ENCODE measurements at places on chromosomes 4 and X.

GRCh38 chrX:129769467-129770154 lies 10.1 kb upstream of the SASH3 start:
- DNase-seq, result peak; percentile 60

GRCh38 chr4:1540601-1541375 lies 134.5 kb upstream of the NKX1-1 start:
- DNase-seq, result no peak

GRCh38 chrX:107574711-107575110 lies 53.6 kb upstream of the PRPS1 start:
- no peak for DNase-seq

DNA sequence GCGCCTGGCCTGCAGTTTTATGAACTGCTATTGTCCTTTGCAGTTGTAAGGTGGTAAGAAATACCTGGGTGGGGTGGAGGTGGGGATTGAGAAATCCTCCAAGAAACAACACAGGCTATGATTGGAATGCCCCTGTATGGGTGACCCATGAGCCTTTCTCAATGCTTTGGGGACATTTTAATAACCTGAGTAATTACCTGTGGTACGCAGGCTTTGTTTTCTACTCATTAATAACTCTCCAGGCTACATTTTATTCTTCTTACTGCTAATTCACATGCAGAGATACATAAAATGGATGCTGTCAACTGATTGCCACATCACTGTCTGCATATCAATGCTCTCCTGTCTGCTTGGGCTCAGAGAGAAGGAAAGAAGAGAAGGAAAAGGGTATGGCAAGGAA lies 41.8 kb downstream of the PHEX start:
- DNase-seq, result no peak

DNA sequence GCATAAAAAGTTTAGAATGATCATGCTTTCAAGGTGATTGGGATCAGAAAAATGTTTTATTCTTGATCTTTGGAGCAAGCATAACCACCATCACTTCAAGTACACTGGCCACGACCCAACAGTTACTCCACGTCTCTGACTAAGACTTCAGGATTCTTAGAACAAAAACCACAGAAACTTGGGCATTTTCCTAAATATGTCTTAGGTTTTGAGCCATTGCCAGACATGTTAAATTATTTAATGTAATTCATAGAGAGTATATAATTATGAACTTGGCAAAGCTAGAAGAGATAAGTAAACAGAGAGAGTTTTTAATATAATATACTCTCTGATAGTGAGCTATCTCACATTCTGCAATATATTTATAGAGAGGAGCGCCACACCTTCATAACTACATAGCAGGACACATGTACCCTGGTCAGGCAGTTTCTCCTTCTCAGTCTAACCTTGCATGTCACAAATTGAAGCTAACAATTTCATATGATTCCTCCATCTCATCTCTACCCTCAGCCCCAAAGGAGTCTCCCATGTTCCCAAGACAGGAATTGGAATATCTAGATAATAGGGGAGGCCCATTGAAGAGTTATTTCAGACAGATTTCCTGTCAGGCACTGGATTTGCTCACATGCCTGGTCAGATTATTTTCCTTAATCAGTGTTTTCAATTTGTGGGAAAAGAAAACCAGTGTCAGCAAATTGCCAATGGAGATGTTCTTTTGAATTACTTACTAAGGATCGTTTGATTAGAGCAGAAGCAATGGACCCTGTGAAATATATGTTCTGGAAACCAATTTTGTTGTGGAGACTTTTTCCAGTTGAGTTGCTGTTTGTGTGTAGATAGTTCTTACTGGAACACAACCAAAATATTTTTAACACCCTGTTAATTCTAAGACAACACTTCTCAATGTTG lies 61.7 kb upstream of the GUCY1A1 start:
- no peak for DNase-seq

- DNase-seq, result no peak
These were observed 456.5 kb upstream of the ADGRL3 start for GRCh38 chr4:60743654-60744053.
